ENCODE measurements at places on chromosomes 7 and 10.

DNA sequence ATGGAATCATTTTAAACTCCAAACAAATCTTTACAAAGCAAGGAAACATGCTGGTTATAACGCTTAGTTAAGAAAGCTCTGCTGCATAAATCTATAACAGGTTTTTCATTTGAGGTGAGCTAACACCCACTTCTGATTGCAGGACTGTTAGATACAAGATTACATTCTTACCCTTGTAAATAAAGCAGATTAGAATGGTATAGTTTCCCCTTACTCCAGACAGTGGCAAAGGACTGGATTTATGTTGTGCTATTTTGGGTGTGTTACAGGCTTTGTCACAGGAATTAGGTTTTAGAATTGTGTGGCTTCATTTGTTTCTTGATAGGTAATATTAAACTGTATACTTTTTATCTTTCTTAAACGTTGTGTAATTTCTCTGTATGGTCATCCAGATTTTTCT is 487.6 kb downstream of the ZWINT start:
- no peak for DNase-seq

DNA sequence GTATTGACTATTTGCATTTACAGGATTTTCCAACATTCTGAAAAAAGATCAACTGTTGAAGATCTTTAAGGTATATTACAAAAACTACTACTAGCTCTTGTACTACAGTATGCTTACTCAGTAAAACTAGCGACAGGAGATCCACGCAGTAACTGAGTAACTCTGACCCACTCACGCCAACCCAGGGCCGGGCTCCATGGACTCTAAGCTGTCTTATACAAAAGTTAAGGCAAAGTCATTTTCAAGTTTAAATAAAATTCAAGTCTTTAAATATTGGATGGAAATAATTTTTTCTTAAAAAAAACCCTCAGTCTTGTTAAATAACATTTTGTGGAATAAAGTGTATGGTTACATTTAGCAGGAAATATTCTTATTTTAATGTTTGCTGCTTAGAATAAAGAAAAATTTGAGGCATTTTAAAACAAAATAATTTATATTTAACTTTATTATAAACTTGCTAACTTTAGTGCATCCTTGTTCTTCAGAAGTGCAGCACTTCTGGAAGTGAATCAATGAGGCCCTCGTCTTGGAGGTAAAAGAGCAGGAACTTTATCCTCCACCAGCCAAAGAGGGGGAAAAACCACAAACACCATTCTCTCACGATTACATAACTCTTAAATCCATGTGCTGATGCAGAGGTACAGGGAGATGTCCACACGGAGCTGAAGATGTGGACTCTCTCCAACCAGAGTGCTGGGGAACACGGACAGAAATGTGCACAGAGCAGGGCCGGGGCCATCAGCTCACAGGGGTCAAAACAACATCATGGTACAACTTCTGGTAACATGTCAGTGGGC is 119.9 kb downstream of the LARP4B start:
- no peak for DNase-seq

- DNase-seq = no peak
Observed at GRCh38 chr10:92727550-92727949, 37.8 kb downstream of the HHEX start.

DNA sequence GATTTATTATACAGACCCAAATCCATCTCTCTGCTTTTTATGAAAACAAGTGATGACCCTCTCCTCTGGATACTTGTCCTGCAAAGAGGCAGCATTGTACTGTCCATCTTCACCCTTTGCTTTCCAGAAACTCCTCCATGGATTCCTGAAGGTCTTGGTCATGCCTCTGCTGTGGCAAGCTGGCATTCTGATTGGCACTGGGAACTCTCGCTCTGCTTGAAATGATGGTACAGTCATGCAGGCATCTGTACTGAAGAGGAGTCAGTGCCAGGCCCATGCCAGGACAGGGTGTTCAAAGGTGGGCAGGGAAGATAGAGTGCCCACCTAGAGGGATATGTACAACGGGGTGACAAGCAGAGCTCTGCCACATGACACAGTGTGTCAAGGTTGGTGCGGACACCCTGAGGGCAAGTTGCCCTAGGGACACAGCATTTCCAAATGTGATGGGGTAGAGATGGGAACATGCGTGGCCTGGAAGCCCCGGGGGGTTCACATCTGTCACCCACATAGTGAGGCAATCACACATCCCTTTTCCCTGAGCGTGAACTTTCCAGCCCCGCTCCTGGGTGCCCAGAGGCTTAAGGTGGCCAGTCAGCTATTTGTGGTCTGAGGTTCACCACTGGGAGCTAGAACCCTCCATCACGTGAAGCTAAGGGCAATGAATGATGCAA is 235.7 kb upstream of the TCERG1L start:
- DNase-seq = no peak

DNA sequence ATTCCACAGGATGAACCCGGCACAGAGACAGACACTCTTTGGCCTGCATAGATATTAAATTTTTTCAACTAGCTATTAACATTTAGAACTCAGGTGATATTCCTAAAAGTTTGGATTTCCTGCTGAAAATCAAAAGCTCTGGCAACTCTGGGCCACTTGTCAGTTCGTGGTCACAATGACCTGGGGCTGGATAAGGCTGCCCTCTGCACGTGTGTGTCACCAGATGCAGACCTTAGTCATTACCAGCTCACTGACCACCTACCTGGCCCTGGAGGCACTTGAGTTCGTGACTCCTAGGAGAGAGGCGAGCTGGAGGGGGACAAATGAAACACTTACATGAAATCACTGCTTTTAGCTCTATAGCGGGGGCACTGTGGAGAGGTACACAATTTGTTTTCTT is 126.5 kb downstream of the HIPK2 start:
- no peak for DNase-seq

DNA sequence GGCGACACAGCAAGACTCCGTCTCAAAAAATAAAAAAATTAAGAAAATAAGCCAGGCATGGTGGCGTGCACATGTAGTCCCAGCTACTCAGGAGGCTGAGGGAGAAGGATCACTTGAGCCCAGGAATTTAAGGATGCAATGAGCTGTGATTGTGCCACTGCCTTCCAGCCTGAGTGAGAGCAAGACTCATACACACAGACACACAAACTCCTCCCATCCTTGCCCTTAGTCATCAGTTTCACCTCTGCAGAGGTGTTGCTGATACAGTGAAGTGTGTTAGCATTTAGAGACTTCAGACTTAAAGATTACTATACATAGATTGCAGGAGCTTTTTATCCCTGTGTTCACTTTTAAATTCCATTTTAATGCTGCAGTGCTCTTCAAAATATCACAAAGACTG is 5.5 kb upstream of the H2AZ2 start:
- no peak for DNase-seq

GRCh38 chr10:18319628-18320027 is 179.4 kb downstream of the CACNB2 start:
- no peak for DNase-seq

DNA sequence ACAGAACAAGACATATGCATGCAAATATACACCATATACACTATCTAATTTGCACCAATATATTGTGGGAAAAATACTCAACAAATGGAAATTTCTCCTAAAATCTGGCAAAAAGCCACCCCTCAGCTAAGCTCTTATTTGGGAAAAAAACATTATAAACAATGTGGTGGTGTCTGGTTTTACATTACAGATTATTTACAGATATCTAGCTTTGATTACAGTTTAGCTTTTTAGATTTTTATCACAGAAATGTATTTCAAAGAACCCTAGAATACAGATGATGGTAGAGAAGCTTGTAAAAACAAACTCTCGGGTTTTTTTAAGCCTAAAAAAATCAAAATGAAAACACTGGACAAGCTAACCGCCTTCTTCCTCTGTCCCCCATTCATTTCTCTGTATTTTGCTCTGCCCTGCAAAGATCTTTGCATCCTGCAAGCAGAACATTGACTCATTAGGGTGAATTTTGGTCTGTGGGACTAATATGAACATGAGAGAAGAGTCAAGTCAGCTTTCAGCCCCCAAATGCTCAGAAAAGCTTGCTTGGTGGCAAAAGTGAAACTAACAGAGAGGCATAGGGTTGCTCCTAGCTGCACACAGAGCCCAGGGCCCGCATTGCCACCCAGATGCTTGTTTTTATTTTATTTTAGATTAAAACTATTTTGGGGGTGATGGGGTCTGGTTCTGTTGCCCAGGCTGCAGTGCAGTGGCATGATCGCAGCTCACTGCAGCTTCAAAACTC is 88.8 kb upstream of the LYZL1 start:
- DNase-seq = no peak

GRCh38 chr10:15306735-15307280 is 64.3 kb downstream of the FAM171A1 start:
- DNase-seq = no peak

GRCh38 chr7:12119620-12120303 is 91.3 kb upstream of the TMEM106B start:
- DNase-seq = no peak

DNA sequence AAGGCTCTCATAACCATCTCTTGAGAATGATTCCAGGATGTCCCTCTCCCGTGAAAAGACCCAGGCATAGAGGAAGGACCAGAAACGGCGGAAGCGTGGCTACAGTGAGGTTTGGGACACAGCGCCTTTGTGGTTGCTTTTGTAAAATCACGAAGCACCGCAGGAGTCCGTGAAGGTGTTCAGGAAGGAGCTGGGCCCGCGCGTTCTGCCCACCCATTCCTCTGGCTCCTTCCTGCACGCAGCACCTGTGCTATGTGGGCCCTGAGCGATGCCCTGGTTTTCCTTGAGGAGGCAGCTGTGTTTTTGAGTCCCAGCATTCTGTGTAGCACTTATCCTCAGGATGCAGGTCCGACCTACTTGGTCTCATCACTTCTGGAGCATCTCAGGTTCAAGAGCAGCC is 112.8 kb downstream of the TRRAP start:
- no peak for DNase-seq

DNA sequence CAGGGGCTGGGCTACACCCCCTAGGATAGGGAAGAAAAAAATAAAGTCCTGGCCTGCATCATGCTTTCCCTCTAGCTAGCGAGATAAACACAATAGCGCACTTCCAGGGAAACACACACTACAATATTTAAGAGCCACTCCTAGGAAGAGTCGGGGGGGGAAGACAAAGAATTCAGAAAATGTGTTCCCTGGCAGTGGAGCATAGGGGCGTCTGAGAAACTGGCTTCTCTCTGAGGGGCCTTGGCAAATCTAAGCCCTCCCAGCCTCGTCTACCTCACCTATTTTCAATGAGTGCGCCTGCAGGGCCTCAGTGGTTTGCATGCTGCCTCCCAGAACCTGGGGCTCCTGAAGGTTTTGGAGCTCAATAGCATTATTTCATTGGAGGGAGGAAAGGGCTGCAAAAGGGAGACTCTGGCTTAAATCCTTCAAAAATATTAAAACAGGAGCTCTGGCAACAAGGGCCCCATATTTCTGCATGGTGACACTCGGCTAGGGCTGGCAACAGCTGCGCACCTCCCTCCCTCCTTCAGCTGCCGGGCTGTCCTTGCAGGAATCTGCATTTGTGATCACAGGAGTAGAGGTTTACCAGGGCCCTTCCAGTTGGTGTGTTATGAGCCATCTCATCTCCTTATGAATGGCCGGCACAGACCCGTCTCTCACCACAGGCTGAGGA is 10.8 kb downstream of the ANXA11 start:
- no peak for DNase-seq
